ENCODE measurements at places on chromosomes 1 and 21. TPM values are rescaled to one million over a fixed set of nuclear protein-coding genes. Genes with fewer than 3 reads are reported as not detected.
A peak's percentile ranks its signal among the peaks of the same experiment; 100 is the strongest.

- no peak for DNase-seq
Observed at GRCh38 chr1:7856345-7856744, 3.5 kb upstream of the UTS2 start.

DNA sequence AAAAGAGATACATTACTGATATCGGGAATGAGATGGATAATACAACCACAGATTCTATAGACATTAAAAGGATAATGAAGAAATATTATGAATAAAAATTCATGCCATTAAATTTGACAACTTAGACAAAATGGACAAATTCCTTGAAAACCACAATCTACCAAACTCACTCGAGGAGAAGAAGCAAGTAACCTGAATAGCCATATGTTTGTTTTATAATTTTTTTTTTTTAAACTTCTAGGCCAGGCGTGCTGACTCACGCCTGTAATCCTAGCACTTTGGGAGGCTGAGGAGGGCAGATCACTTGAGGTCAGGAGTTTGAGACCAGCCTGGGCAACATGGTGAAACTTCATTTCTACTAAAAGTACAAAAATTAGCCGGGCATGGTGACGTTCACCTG is 327.9 kb downstream of the VAV3 start:
- DNase-seq: no peak

DNA sequence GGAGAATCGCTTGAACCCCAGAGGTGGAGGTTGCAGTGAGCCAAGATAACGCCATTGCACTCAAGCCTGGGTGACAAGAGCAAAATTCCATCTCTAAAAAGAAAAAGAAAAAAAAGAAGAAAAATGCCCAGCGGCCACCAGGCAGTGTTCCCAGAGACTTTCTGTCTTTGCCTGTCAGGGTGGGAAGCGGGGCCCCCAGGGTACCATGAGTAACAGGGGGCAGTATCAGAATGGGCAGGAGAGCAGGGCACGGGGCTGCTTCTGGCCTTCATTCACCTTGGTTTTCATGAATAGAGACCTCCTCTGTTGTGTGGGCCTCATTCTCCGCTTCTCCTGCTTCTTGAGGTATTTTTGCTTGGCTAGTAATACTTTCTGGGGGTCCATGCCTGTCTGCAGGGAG is 20.4 kb downstream of the SLC26A9 start:
- DNase-seq: no peak

DNA sequence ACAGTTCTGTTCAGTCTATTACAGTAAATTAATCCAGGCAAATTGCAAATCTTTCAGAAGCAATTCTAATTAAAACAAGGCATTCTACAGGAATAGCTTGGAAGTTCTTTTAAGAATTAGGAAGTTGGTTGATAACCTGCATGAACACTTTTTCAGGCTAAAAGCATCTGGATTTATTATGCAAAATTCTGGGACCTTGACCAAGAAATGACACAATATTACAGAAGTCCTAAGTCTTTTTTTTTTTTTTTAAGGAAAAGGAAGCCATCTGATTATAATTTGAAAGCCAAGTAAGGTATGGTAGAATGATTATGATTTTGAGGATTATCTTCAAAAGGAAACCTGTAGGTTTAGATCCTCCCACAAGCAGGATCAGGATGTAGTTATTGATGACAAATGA is 74.7 kb upstream of the KCNK2 start:
- DNase-seq: no peak

- DNase-seq: no peak
Observed at GRCh38 chr1:43566382-43567044, 35.8 kb downstream of the PTPRF start.

GRCh38 chr21:45330851-45331261 is 43.2 kb upstream of the POFUT2 start:
- no peak for DNase-seq

- no peak for DNase-seq
Observed at GRCh38 chr1:53871773-53872484, 17.7 kb downstream of the YIPF1 start.

DNA sequence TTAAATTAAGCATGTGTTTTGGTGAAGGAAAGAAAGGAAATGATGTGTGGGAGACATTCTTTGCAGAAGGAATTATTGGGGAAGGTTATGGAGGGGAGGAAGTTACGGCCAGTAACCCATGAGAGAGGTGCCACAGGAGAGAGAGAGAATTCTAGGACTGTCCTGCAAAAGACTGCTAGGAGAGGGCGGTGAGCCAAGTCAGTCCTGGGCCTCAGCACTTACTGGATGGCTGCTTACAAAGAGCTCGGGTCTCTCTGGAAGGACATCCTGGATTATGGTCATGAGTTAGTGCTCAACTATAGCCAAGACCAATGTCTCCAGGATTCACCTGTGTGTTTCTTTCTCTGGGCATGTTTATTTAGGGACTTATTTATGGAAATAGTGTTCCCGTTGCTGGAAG is 74.4 kb upstream of the HSD17B7 start:
- DNase-seq: no peak

DNA sequence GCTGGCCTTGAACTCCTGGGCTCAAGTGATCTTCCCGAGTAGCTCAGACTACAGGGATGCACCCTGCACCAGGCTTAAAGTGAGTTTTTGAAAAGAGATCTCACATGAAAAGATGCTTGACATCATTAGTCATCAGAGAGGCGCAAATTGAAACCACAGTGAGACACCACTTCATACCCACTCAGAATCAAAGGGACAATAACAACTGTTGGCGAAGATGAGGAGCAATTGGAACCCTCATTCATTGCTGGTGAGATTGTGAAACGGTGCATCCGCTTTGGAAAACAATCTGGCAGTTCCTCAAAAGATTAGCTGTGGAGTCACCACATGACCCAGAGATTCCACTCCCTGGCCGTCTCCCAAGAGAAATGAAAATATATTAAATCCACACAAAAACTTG is 122.3 kb downstream of the PGBD5 start:
- no peak for DNase-seq

DNA sequence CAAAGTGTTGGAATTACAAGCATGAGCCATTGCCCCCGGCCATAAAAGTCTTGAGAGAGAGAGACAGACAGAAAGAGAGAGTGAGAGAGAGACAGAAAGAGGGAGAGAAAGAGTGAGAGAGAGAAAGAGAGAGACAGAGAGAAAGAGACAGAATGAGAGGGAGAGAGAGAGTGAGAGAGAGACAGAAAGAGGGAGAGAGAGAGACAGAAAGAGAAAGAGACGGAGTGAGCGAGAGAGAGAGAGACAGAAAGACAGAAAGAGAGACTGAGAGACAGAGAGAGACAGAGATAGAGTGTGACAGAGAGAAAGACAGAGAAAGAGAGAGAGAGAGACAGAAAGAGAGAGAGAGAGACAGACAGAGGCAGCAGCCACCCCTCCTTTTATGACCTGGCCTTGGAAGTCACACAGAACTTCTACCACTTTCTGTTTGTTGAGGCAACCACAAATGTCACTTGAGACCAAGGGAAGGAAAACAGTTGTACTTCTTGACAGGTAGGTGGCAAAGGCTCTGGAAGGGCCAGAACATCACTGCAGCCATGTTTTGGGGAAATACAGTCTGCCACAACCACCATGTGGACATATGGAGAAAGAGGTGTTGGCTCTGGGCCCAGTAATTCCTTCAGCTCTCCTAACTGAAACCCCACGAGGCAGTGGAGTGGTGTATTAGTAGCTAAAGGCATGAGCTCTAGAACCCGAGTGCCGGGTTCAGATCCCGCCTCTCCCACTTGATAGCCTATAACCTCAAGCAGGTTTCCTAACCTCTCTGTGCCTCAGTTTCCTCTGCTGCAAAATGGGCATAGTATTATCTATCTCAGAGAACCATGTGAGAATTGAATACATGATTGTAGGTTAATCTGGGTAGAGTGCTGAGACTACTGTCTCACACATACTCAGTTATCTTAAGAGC is 50.6 kb downstream of the TNFRSF8 start:
- peak; percentile 37 for DNase-seq

DNA sequence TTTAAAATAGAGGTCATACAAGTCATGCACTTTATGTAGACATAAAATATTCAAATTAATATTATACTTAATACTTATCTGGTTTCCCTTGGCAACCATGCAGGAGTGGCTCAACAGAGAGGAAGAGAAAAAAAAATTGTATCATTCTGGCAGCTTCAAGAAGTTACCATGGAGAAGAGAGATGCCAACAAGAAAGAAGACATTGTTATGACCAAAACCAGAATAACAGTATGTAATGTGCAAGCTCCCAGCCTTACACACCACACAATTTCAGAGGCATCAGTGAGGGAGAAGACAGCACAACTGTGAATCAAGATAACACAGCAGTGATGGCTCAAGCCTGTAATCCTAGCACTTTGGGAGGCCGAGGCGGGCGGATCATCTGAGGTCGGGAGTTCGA is 49.1 kb upstream of the RCOR3 start:
- DNase-seq: no peak

- DNase-seq: no peak
Observed at GRCh38 chr1:18991585-18991984, 35.1 kb upstream of the IFFO2 start.

DNA sequence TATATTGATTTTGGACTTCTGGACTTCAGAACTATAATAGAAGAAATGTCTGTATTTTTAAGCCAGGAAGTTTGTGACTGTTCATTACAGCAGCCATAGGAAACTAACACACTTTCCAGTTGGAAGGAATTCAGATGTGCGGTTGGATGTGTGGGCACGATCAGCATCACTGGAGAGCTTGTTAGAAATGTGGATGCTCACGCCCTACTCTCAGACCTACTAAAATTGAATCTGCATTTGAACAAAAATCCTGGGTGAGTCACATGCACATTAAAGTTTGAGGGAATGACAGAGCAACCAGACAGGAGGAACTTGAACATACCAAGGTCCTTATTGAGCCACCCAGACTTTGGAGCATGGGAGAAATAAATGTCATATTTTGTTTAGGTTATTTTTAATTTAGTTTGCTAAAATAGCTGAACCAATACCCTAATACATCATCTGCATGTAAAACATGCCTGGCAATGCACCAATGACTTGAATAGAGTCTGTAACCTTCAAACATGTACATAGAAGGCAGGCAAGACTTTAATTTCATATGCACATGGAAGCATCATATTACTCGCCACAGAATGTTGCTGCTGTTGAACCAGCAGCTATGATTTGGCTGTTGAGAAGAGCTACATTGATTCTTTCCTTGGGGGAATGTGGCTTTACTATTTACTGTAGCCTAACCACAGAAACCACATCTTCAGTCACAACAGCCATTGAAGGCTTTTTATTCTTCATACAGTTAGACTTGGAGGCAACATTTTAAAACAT is 346.2 kb downstream of the BARHL2 start:
- no peak for DNase-seq

DNA sequence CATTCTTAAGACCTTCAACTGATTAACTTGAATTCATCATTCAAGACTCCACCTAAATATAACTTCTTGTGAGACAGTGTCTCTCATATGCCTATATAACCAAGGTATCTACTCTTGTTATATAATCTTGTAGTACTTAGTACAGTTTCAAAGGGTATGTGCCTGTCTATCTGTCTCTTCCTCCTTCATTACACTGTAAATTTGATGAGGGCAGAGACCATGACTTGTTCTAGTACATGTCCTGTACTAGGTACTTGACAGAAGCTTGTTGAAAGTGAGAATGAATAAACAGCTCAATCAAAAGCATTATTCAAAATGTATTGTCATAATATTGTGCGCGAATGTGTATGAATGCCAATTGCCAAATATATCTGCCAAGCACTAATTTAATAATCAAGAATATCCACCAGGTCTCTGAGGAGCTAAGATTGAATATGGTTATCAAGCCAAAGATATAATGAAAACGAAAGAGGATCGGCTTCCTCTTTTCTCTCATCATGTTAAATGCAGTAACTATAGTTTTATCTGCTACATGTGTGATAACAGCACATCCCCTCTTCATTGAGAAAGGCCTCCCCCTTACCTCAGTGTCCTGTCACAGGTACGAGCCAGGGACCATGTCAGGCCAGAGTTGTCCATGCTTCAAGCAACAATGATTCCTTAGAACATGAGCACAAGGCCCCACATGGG is 117.3 kb downstream of the UCHL5 start:
- no peak for DNase-seq

DNA sequence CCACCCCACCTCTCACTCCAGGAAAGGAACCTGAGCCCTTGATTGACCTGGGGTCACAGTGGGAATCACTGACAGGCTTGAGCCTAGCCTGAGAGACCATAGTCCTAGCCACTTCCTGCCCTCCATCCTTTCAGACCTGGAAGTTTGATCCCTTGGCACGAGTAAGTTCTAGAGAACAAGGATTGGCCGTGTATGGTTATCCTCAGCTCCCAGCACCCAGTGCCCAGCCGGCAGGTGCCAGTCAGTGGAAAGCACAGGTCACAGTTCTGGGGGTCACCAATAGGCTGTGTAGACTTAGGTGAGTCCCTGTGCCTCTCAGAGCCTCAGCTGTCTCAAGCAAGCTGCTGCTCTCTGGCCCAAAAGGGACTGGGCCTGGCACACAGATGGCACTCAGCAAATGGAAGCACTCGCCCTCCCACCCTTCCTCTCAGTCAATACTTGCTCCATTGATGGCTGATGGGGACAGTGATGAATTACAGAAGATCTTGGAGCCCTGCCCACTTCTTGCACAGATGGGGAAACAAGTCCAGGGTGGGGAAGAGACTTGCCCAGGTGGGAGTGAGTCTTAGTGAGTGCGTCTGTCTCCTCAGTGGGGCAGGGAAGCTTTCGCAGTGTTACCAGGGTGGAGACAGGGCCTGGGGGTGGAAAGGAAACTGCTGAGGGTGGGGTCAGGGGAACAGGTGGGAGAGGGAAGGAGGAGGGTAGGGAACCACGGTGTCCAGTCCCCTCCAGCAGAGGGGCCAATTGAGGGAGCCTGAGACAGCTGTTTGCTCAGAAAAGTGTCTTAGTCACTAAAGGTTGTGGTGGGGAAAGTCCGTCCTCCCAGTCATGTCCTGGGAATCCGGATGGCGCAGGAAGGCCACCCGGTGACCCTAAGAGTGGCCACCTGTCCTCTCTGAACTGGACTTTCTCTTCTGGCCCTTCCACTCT is 2.6 kb upstream of the KCNQ4 start:
- DNase-seq: no peak

DNA sequence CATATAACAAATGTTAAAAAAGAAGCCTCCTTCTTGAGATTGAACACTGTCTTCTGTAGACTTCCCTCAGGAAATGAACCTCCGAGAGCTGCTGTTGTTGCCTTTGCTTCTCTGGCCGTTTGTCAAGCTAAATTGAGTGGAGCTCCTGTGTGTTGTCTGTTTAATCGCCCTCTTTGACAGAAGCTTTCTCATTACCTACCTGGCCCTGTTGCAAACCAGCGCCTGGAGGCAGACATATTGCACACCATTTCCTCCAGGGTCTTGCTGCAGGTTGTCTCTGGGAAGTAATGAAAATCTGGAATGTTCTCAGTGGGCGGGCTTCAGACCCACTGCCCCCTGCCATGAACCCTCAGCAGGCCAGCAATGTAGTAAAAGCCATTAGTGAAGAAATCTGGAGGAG is 83.3 kb downstream of the GABPA start:
- no peak for DNase-seq

The TP73 gene
- total RNA-seq: 2.5 TPM

The PADI2 gene
- 0.23 TPM for total RNA-seq

The GBP5 gene
- 405 TPM for total RNA-seq

The NUDT4B gene
- total RNA-seq: 0.40 TPM

The ADGRL4 gene
- total RNA-seq: not detected

The GOLT1A gene
- not detected for total RNA-seq

The ADAM30 gene
- not detected for total RNA-seq

The TAS1R3 gene
- total RNA-seq: 3.1 TPM

The LCE2A gene
- not detected for total RNA-seq

The TTC22 gene
- total RNA-seq: 9.9 TPM

The DLGAP3 gene
- 0.40 TPM for total RNA-seq

The PRDM16 gene
- 1.1 TPM for total RNA-seq

The SAMD11 gene
- total RNA-seq: not detected
